ENCODE measurements at places on chromosomes 7 and 10.

DNA sequence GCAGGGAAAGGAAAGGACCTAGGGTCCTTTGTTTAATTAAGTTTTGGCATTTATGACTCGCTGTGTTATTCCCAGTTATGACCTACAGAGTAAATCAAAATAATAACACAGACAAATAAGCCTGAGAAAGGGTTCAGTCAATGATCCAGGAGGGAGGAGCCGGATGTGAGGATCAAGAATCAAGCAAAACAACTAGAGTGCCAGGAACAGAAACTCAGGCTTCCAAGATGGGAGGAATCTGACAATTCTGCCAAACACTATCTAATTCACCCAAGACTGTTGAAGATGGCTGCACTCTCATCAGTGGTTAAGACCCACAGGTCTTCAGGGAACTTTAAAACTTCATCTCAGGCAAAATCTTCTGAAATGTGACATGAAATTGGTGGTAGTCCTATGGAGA lies 50.3 kb upstream of the PIP4K2A start:
- no peak for DNase-seq

GRCh38 chr10:43350686-43351085 lies 20.8 kb upstream of the FXYD4 start:
- no peak for DNase-seq

DNA sequence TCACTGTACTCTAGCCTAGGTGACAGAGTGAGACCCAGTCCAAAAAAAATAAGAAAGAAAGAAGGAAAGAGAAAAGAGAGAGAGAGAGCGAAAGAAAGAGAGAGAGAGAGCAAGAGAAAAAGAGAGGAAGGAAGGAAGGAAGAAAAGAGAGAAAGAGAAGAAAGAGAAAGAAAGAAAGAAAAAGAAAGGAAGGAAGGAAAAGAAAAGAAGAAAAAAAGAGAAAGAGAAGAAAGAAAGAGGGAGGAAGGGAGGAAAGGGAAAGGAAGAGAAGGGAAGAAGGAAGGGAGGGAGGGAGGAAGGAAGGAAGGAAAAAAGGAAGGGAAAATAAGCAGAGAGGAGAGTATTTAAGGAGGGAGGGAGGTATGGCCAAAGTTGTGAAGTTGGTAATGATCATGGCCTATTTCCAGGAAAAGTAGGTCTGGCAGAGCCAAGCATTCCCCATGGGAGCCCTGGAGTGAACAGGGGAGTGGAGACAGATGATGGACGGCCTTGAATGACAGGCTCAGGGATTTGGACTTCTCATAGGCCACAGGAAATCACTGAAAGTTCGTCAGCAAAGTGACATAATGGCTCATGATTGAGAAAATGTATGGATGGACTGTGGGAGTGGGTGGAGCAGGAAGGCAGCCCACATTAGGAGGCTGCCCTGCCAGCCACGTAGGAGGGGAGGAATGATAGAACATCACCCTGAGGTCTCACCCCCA lies 44.8 kb upstream of the CUX1 start:
- no peak for DNase-seq

GRCh38 chr7:79787623-79788022 lies 334.2 kb upstream of the MAGI2 start:
- no peak for DNase-seq

DNA sequence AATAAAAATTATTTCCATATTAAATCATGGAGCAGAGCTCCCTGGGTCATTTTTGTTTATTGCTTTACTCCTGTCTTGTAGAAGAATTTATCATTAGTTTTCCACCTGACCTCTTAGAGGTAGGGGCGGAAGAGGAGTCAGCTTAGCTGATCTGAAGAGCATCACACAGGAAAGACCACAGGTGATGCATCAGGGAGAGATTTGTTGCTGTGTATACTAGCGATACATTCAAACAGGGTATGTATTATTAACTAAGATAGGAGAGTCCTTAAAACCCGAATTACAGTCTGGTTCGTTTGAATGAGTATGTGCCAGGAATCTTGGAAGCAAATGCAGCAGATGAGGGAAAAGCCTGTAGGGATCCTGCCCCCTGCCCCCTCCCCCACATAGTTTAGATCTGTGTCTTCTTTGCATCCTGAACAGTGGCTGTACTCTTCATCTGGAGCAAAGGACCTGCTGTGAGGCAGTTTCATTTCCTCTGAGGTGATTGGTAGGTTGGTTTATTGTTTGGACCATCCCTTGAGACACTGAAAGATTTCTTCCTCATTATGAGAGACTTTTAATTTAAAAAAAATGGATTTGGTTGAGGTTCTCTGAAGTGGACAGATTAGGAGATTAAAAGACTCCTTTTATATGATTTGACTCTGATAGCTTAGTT lies 177.0 kb downstream of the SND1 start:
- DNase-seq, result no peak

- no peak for DNase-seq
Observed at GRCh38 chr7:7816084-7816483, 97.7 kb upstream of the RPA3 start.

GRCh38 chr10:66176772-66177171 lies 749.1 kb upstream of the LRRTM3 start:
- no peak for DNase-seq
